ENCODE measurements at places on chromosomes 16 and 17.

DNA sequence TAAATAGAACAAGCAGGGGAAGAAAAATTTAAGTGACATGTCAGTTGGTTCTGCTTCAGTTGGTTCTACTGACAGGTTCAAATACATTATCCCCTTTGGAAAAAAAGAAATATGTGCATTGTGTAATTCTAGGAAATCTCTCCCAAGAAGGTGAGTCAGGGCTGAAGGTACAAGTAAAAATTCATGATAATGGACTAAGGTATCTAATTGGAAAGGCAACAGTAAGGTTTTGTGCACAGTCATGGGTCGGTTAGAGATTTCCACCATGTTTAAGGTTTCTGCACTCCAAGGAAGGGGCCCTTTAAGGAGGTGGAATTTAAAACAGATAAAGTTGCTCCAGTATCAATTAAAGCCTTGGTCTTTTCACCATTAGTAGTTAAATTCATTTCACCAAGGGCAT lies 17.9 kb upstream of the B4GALNT2 start:
- no peak for DNase-seq

GRCh38 chr16:22624800-22625533 lies 114.3 kb downstream of the NPIPB5 start:
- no peak for DNase-seq

- DNase-seq = no peak
These were observed 243.9 kb downstream of the CDH8 start for GRCh38 chr16:61792194-61792909.

DNA sequence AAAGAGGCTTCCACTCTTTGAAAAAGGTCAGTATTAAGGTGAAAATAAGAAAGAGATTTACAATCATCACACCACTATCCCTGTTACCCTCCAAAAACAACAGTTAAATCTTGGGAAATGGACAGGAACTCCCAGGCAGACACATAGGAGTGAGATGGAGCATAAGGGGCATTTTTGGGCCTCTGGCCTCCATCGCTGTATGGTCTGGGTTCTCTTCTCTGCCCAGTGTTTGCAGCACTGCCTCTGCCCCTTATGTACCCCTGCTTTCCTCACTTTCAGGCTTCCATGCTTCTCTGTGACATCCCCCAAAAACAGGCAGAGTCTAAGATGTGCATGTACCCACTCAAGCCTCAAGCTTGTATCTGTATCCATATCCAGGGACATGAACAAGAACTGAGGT lies 630 bp upstream of the HOXB2 start:
- DNase-seq = no peak

DNA sequence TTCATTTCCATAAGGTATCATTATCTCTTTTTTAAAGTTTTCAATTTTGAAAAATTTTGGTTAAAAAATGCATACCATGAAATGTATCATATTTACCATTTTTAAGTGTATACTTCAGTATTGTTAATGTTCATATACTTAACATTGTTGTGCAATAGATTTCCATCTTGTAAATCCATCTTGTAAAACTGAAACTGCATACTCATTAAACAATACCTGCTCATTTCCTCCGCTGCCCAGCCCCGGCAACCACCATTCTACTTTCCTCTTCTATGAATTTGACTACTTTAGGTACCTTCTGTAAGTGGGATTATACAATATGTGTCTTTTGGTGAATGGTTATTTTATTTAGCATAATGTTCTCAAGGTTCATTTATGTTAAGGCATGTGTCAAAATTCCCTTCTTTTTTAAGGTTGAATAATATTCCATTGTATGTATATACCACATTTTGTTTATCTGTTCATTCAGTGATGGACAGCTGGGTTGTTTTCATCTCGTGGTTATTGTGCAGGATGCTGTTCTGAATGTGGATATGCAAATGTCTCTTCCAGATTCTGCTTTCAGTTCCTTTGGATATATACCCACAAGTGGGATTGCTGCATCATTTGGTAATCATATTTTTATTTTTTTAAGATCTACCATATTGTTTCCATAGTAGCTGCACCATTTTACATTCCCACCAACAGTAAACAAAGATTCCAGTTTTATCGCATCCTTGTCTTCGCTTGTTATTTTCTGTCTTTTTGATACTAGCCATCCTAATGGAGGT lies 6.7 kb downstream of the CCL2 start:
- no peak for DNase-seq

DNA sequence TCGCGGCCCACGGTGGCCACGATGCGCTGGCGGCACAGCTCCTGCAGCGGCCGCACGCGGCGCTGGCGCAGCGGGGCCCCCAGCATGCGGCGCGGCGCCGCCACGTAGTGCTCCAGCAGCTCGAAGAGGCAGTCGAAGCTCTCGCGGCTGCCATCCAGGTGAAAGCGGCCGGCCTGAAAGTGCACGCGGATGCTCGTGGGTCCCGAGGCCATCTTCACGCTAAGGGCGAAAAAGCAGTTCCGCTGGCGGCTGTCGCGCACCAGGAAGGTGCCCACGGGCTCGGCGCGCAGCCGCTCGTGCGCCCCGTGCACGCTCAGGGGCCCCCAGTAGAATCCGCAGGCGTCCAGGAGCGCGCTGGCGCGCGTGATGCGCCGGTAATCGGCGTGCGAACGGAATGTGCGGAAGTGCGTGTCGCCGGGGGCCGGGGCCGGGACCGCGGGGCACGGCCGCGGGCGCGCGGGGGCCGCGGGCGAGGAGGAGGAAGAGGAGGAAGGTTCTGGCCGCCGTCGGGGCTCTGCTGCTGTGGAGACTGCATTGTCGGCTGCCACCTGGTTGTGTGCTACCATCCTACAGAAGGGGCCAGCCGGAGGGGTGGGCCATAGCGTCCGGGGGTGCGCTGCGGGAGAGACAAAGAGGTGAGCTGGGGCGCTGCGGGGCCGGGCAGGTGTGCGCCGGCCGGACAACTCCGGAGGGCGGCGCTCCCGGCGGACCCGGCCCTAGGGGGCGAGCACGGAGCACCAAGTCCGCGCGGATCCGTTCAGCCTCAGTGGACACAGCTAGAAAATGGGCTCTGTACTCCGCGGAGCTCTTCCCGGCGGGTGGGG lies 879 bp downstream of the SOCS1 start:
- peak; percentile 28 for DNase-seq

GRCh38 chr17:59004338-59005111 lies 102.2 kb downstream of the TRIM37 start:
- peak; percentile 76 for DNase-seq

GRCh38 chr17:41524261-41524660 lies 3.8 kb downstream of the KRT19 start:
- no peak for DNase-seq

DNA sequence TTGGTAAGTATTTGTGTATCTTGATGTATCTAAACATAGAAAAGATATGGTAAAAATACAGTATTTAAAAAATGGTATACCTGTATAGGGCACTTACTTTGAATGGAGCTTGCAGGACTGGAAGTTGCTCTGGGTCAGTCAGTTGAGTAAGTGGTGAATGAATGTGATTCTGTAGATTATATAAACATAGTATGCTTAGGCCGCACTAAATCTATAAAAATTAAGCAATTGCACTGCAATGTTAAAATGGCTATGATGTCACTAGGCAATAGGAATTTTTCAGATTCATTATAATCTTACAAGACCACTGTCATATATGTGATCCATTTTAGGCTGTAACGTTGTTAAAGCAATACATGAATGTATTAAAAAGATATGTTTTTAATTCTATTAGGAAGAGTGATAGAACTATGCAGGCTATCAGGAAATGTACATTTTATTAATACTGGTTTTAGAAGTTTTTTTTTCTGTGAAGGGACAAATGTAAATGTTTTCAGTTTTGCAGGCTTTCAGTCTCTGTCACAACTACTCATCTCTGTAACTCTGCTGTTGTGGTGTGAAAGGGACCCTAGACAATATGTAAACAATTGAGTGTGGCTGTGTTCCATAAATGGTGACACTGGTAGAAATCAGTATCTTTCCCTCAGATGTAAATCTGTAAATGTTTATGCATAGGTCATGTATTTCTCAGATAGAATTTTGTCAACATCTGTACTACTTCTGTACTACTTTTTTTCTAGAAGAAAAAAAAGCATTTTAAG lies 10.5 kb downstream of the CBFB start:
- no peak for DNase-seq

GRCh38 chr17:2397247-2398171 lies 3.4 kb downstream of the MNT start:
- DNase-seq = no peak

DNA sequence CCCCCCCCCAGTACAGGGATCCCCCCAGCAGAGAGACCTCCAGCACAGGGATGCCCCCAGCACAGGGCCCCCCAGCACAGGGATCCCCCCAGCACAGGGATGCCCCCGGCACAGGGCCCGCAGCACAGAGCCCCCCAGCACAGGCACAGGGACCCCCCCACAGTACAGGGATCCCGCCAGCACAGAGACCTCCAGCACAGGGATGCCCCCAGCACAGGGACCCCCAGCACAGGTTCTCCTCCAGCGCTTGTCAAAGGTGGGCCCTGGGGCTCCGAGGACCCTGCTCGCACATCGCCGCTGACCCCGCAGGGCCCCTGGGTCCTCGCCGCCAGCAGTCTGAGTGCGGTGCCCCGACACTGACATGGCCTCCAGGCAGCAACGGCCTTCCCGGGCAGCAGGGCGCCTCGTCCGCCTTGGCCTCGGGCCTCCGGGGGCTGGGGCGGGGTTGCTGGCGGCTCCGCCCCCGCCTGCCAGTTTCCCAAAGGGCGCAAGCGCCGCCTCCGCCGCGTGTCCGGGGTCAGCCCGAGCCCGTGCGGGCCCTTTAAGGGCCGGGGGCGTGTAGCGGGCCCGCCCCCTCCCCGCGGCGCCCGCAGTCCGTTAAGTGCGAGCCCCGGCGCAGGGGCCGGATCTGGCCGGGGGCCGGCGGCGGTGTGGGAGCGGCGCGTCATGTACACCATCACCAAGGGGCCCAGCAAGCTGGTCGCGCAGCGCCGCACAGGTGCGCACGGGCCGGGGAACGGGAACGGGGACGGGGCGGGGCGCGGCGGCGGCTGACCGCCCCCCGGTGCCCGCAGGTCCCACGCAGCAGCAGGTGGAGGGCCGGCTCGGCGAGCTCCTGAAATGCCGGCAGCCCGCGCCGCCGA lies at the start of gene MCRIP2:
Gene MCRIP2 (plus strand): TSS at position 503 of the 863 bp plus-strand sequence. CDS start 164 bp downstream, at position 667.
- peak; percentile 93 for DNase-seq

DNA sequence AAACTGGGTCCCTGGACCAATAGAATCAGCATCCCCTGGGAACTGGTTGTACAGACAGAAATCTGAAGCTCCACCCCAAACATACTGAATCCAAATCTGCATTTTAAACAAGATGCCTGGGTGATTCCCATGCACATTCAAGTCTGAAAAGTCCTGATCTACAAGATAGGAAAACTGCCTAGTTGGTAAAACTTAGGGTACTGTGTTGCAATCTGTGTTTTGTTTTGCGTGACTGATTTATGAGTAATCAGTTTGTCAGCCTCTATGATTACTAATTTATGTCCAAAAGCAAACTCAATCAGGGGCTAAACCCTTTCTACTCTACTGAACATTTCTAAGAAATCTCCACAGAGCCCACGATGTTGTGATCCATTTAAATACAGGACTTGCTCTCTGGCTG lies 103.8 kb downstream of the YPEL2 start:
- DNase-seq = no peak

GRCh38 chr17:78268951-78269905 lies 37.8 kb downstream of the TMEM235 start:
- DNase-seq = peak; percentile 47

GRCh38 chr16:75377729-75378386 lies 55.4 kb downstream of the CFDP1 start:
- DNase-seq = no peak

DNA sequence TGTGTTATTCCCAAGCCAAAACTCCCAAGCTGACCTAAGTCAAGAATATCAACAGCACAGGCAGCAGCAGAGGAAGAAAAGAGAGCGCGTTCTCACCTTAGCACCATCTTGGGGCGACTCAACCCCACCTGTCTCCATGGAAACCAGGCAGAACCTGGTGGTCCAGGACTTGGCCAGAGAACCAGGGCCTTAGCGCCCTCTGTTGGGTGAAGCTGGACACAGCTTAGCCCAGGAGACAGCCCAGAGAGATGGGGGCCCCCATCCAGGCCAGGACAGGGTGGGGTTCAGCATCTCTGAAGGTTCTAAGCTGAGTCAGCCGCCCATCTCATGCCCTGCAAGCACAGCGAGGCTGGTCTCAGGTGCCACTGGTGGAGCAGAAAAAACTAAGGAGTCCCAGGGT lies 60.1 kb upstream of the TMEM132E start:
- peak; percentile 37 for DNase-seq

- DNase-seq = no peak
These were observed 756.0 kb upstream of the RBFOX1 start for GRCh38 chr16:6576606-6577005.

GRCh38 chr16:81692021-81692420 lies 87.1 kb upstream of the PLCG2 start:
- no peak for DNase-seq

- DNase-seq = no peak
These were observed 34.9 kb downstream of the PRKCA start for GRCh38 chr17:66337268-66337667.

DNA sequence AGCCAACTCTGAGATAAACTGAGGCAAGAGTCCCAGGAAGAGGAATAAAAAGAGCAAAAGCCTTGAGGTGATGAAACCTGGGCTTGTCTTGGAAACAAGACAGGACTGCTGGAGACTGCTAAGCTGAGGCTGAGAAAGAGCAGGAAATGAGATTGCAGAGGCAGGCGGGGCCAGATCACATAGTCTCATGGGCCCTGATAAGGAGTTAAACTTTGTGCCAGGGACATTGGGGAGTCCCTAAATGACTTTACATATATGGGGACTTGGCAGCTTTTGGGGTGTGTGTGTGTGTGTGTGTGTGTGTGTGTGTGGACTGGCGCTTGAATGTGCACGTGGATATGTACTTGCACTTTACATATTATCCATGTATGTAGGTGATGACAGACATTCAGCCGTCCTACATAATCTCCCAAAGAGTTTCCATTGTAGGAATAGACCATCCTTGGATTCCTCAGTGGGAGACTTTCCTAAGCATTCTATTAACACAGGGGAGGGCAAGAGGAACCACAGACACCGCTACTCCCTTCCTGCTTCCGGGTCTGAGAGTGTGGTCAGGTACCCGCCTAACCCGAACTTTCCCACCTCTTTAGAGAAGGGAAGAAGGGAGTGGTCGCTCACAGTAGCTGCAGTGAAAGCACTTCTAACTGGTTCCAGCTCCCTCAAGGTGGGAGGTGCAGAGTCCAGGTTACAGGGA lies 123.1 kb downstream of the LYRM1 start:
- no peak for DNase-seq

GRCh38 chr16:26169473-26169872 lies 477.7 kb downstream of the HS3ST4 start:
- no peak for DNase-seq

DNA sequence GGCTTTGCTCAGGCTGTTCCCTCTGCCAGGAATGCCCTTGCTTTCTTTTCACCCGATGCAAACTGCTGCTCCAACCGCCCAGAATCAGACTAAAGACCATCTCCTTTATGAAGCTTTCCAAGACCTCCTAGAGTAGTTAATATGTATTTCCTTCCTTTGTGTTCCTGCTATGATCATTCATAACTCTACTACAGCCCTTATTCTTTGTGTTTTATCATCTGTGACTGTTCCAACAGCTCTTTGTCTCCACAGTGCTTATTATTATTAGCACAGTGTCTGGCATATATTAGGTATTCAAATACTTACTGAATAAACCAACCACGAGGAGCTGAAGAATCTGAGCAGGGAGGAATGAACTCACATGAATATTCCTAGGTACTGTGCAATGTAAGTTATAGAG lies 7.6 kb downstream of the PSME3IP1 start:
- peak; percentile 28 for DNase-seq
